ENCODE measurements at places on chromosomes 2 and 18.

- H3K27ac ChIP-seq, result no peak overlapping the region
- no peak overlapping the region for H3K4me3 ChIP-seq
- no peaks in the 10 kb centered on the region for H3K27me3 ChIP-seq
- H3K36me3 ChIP-seq, result no peaks in the 10 kb centered on the region
- no peaks in the 10 kb centered on the region for H3K4me1 ChIP-seq
Observed at GRCh38 chr18:29218091-29218490, 1041.2 kb upstream of the CDH2 start.

DNA sequence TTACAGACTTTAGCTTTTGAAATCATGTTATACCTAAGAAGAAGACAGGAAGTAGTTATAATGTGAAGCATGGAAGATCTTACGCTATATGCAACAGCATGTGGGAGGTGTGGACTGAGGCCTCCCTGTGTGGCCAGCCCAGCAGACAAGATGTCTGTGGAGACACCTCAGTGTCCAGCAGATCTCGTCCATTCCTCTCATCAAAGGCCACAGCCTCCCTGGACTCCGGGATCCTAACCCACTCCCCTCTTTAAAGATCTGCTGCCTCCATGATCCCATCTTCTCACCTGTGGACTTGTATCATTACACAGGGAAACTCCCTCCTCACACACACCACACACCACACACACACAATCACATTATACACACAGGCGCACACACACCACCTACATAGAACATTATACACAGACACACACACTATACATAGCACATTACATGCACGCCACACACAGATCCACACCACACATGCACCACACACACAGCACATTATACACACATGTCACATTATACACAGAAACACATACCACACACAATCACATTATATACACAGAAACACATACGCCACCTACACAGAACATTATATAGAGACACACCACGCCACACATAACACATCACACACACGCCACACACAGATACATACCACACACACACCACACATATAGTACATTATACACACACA lies 89.5 kb downstream of the PXDN start:
- no peak overlapping the region for H3K4me3 ChIP-seq
- H3K27ac ChIP-seq, result no peak overlapping the region
- H3K4me1 ChIP-seq, result no peaks in the 10 kb centered on the region

- peaks cover 4% of the 10 kb centered on the region for H3K36me3 ChIP-seq
- no peak overlapping the region for H3K27ac ChIP-seq
- DNase-seq, result no peak
- H3K4me1 ChIP-seq, result peaks cover 2% of the 10 kb centered on the region
- no peaks in the 10 kb centered on the region for H3K27me3 ChIP-seq
Observed at GRCh38 chr2:112161431-112162145, 23.4 kb downstream of the FBLN7 start.

- peak overlapping the region; percentile 87 for H3K27ac ChIP-seq
- DNase-seq, result no peak
- peaks cover 10% of the 10 kb centered on the region for H3K36me3 ChIP-seq
Observed at GRCh38 chr2:10035633-10036032, 7.7 kb upstream of the KLF11 start.

- H3K4me3 ChIP-seq, result no peak overlapping the region
- H3K27ac ChIP-seq, result no peak overlapping the region
- H3K27me3 ChIP-seq, result no peaks in the 10 kb centered on the region
Observed at GRCh38 chr2:65268957-65269356, 41.3 kb downstream of the ACTR2 start.

- DNase-seq, result no peak
- no peak overlapping the region for H3K4me3 ChIP-seq
Observed at GRCh38 chr2:136932700-136933099, 167.4 kb downstream of the THSD7B start.

DNA sequence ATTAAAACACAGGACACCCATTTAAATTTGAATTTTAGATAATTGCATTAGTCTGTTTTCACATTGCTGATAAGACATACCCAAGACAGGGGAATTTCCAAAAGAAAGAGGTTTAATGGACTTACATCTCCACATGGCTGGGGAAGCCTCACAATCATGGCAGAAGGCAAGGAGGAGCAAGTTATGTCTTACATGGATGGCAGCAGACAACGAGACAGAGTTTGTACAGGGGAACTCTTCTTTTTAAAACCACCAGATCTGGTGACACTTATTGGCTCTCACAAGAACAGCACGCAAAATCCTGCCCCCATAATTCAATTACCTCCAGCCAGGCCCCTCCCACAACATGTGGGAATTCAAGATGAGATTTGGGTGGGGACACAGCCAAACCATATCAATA lies 79.8 kb upstream of the SMAD2 start:
- H3K27me3 ChIP-seq, result peaks cover 45% of the 10 kb centered on the region
- peaks cover 8% of the 10 kb centered on the region for H3K4me1 ChIP-seq
- no peak overlapping the region for H3K27ac ChIP-seq
- H3K4me3 ChIP-seq, result no peak overlapping the region
- no peak for DNase-seq
- no peaks in the 10 kb centered on the region for H3K36me3 ChIP-seq

DNA sequence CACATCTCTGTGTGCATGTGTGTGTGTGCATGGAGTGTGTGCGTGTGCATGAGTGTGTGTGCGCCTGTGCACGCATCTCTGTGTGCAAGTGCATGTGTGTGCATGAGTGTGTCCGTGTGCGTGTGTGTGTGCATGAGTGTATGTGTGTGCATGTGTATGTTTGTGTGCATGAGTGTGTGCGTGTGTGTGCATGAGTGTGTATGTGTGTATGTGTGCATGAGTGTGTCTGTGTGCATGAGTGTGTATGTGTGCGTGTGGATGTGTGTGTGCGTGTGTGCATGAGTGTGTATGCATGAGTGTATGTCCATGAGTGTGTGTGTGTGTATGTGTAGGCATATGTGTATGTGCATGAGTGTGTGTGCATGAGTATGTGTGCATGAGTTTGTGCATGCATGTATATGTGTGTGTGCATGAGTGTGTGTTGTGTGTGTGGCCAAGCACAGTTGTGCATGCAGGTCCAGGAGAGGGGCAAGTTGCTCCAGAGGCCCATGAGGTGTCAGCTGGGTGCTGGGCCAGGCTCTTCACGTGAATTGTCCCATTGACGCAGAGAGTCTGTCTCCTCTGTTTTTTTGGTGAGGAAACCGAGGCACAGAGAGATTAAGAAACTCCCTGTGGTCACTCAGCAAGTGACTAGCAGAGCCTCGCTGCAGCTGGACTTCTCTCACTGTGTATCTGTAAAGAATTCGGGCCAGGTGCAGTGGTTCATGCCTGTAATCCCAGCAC lies 75.5 kb downstream of the ASB1 start:
- H3K4me3 ChIP-seq, result no peak overlapping the region
- no peaks in the 10 kb centered on the region for H3K36me3 ChIP-seq
- DNase-seq, result no peak
- H3K27me3 ChIP-seq, result peaks cover 8% of the 10 kb centered on the region

GRCh38 chr18:43934322-43934721 lies 657.0 kb upstream of the SYT4 start:
- no peaks in the 10 kb centered on the region for H3K4me1 ChIP-seq
- no peak overlapping the region for H3K4me3 ChIP-seq
- no peaks in the 10 kb centered on the region for H3K27me3 ChIP-seq
- no peak overlapping the region for H3K27ac ChIP-seq
- no peak for DNase-seq
- H3K36me3 ChIP-seq, result no peaks in the 10 kb centered on the region

DNA sequence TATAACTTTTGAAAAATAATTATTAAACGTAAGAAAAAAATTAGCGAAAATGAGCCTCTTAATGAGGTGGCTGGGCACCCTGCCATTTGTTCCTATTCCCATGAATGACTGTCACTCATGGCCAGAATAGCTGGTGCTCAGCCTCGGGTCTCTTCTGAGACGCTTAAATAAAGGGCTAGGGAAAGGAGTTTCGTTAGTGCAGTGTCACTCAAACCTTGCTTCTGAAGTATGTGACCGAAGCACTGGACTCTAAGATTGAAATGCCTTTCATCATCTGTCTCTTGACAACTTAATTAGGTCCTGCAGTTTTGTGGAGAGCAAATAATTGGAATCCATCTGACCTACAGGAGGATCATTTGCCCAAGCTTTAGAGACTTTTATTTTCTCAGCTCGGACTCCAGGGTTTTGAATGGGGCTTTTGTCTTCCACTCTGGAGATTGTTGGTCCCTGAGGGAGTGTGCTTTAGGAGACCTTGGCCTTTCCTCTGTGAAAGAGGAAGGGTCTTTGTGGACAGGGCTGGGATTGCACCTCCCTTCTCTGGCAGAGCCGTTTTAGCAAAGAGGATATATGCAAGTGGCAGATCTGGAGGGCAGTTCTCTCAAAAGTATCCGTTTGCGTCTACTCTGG lies 42.3 kb upstream of the FHOD3 start:
- DNase-seq, result no peak
- no peak overlapping the region for H3K27ac ChIP-seq
- no peak overlapping the region for H3K4me3 ChIP-seq
- no peaks in the 10 kb centered on the region for H3K36me3 ChIP-seq
- H3K4me1 ChIP-seq, result no peaks in the 10 kb centered on the region
